ENCODE measurements at places on chromosomes 5 and 9. TPM values are rescaled to one million over a fixed set of nuclear protein-coding genes. Genes with fewer than 3 reads are reported as not detected.

Gene KIF20A
- 33.1 TPM for polyA plus RNA-seq

- no peak for DNase-seq
These were observed 26.0 kb upstream of the TTLL11 start for GRCh38 chr9:122119166-122119521.

Gene SPINK5
- polyA plus RNA-seq = 0.11 TPM

- no peak for DNase-seq
These were observed 3.4 kb downstream of the SQSTM1 start for GRCh38 chr5:179823937-179824744.

Gene DOCK8
- 10.3 TPM for polyA plus RNA-seq

Gene PCDHGA9
- 6.2 TPM for polyA plus RNA-seq

DNA sequence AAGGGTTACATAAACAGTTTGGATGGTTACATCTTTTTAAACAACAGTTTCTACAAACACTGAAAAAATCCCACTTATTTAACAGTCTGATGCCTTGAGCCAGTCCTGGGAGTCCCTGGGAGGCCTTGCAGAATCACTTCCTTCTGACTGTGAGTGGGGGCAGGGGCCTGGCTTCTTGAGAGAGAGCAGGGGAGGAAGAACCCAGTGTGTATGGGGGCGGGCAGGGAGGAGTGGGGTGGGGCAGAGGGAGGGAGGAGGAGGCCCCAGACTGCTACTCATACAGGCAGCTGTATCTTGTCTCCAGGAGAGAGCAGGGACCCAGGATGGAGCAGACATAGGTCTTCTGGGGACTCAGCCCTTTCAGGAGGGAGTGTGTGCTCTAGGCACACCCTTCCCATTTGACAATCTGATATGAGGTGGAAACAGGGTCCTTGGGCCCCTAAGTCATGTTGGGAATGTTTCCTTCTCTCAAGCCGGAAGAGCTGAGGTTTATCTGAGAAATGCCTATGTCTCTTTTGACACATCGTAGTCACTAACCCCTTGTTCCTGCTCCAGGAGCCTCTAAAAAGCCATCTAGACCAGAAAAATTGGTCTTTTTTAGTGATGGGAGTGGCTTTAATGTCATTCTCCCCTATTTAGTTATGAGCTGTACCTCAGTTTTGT is 52.8 kb downstream of the IRF1 start:
- DNase-seq = peak; percentile 40

DNA sequence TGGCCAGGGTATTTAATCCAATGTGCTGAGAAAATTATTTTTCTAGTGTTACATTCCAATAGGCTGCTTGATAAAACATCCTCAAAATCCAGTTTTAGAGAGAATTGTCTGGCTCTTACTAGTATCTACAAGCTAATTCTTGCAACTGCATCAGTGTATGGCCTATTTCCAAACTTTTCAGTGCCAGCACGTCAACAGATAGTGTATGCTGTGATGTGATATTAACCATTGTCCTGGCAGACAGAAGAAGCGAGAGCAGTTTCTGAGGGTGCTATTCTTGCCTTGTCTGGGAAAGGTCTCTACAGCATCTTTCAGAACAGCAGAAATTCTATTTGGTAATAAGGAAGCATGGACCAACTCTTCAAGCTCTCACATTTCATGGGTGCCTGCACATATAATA is 174.2 kb upstream of the CDH12 start:
- no peak for DNase-seq

DNA sequence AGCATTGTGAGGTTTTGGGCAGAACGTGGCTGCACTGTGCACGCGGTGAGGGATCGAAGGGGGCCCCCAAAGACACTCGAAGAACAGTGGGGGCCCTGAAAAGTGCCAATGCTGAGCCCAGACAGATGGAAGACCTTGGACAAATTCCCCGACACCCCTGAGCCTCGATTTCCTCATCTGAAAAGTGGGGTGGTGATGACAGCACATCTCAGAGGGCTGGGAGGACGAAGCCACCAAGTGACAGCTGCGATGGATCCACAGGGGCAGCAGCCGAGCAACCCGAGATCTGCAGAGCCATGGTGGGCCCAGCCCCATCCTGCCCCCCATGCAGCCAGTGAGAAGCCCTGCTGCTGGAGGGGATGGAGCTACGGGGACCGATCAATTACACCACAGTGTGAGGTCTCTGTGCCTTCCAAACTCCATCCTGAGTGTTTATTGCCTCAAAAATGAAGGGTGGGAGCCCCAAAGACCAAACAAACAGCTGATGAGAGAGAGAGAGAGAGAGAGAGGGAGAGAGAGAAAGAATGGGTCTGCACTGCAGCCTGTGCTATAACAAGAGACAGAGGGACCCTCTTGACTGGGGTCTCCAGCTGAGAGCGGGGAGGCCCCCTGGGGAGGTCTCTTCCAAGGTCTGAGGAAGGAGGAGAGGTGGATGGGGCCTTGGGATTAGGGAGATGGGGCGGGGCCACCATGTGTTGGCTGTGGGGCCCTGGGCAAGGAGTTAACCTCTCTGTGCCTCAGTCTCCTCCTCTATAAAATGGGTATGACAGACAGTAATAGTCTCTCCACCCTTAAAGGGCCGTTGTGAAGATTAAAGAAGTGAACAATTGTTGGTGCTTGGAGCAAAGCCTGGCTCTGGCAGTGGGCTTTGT is 134.4 kb upstream of the IER5L start:
- DNase-seq = no peak

DNA sequence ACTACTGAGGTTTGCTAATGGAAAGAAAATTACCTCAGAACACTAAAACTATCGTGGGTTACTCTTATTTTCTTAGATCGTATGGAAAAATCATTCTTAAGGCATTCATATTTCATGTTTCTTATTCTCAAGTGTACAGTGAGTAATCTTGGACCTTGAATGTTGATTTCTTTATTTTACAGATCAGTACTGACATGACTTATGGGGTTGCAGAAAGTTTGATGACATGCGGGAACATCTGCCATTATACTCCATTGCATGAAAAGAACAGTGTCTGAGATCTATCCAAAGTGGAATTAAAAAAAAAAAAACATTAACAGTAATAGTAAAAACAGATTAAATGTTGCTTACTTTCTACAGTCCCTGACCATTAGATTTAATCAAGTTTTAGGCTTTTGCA is 1290.2 kb upstream of the WWC1 start:
- DNase-seq = no peak

DNA sequence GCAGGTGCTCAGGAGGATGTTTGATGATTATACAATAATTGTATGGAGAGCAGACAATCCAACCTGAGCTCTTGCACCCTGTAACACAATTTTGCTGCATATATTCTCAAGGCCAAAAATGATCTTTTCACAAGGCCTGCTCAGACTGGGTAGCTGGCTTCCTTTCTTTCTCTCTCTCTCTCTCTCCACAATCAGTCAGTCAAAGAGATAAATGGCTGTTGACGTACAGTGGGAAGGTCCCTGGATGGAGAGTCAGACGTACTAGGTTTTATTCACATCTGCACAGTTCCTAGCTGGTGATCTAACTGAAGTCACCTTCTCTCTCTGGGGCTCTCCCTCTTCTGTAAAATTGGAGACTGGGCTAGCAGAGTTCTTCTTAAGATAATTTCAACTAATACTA is 19.8 kb downstream of the SLC36A2 start:
- no peak for DNase-seq

- DNase-seq = no peak
These were observed 172.3 kb downstream of the PDZD2 start for GRCh38 chr5:31811210-31811609.

GRCh38 chr9:133290751-133291302 is 15.8 kb upstream of the ABO start:
- DNase-seq = no peak

GRCh38 chr5:118544887-118545449 is 443.4 kb downstream of the DTWD2 start:
- no peak for DNase-seq

Gene IRX1
- polyA plus RNA-seq = 40.5 TPM

GRCh38 chr9:137612741-137613142 is 6.1 kb upstream of the EHMT1 start:
- no peak for DNase-seq

DNA sequence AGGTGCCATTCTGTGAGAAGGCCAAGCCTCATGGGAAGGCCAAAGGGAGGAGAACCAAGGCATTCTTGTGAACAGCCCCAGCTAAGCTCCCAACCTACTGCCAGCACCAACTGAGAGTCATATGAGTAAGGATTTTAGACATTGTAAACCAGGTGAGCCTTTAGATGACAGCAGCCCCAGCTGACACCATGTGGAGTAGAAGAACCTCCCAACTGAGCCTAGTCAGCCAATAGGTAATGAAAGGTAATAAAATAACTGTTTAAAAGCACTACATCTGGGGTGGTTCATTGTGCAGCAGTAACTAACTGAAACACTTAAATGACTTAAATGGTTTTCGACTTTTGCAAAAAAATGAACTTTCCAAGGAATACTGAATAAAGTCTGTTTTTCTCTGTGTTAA is 172.6 kb upstream of the KIF2A start:
- DNase-seq = no peak

Gene PTPN3
- 41.1 TPM for polyA plus RNA-seq

DNA sequence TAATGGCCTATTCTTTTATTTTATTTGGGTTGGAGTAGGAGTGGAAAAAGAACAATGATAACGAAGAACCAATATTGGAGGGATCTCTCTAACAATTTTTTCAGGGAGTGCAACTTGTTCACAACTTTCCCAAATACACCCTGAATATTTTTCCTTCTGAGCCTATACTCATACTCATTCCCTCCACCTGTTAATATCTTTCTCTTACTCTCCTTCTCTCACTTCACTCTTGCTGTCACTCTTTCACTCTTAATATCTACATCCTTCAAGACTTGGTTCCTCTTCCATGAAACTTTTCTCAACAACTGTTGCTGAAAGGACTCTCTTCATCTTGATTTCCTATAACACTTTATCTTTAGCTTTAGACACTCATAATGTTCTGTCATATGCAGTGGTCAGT is 39.0 kb upstream of the MYOT start:
- DNase-seq = no peak

Gene MVB12B
- polyA plus RNA-seq = 19.3 TPM

DNA sequence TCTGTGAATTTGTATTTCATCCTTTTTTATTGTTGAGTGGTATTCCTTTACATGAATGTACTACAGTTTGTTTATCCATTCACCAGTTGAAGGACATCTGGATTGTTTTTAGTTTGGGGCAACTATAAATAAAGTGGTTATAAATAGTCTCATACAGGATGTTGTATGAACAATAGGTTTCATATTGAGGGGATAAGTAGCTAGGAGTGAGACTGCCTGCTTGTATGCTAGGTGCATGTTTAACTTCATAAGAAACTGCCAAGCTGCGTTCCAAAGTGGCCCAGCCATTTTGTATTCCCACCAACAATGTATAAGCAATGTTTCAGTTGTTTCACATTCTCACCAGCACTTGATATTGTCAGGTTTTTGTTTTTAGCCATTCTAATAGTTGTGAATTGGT is 21.5 kb downstream of the OTULINL start:
- no peak for DNase-seq
